ENCODE measurements at places on chromosomes 1 and 21. TPM values are rescaled to one million over a fixed set of nuclear protein-coding genes. Genes with fewer than 3 reads are reported as not detected.

CLDN17 gene
- not detected for polyA plus RNA-seq

FNDC7 gene
- not detected for polyA plus RNA-seq

GCLM gene
- 9.3 TPM for polyA plus RNA-seq

RPE65 gene
- polyA plus RNA-seq, result 0.15 TPM

LRRC53 gene
- not detected for polyA plus RNA-seq

POLR3GL gene
- 47.1 TPM for polyA plus RNA-seq

NUDT4B gene
- polyA plus RNA-seq, result 2.3 TPM

NUAK2 gene
- 14.4 TPM for polyA plus RNA-seq

DNAI4 gene
- 2.1 TPM for polyA plus RNA-seq

TAS1R3 gene
- polyA plus RNA-seq, result 0.24 TPM

CFAP57 gene
- polyA plus RNA-seq, result 0.73 TPM

C1orf35 gene
- 16.3 TPM for polyA plus RNA-seq

DIPK1A gene
- polyA plus RNA-seq, result 9.7 TPM

ETV3L gene
- not detected for polyA plus RNA-seq

LRRC71 gene
- polyA plus RNA-seq, result not detected

PGLYRP4 gene
- polyA plus RNA-seq, result not detected

ZBTB8A gene
- polyA plus RNA-seq, result 6.8 TPM

HSD3B2 gene
- polyA plus RNA-seq, result not detected

AMY1B gene
- not detected for polyA plus RNA-seq

TRAF3IP3 gene
- polyA plus RNA-seq, result 0.44 TPM

KRTAP11-1 gene
- polyA plus RNA-seq, result not detected

CDC7 gene
- 6.3 TPM for polyA plus RNA-seq

BCL2L15 gene
- not detected for polyA plus RNA-seq

CTNNBIP1 gene
- polyA plus RNA-seq, result 84.5 TPM

Data from brain (organoid and tissue), 16 donors.